Pancreas (tissue), 10 donors: ENCODE measurements at places on chromosomes 6 and 20. TPM values are rescaled to one million over a fixed set of nuclear protein-coding genes. Genes with fewer than 3 reads are reported as not detected.
A peak's percentile ranks its signal among the peaks of the same experiment; 100 is the strongest.

Gene C6orf163
- polyA plus RNA-seq, result 3.3 TPM

Gene SENP6
- polyA plus RNA-seq, result 25.2 TPM

Gene SCRT2
- polyA plus RNA-seq, result 0.19 TPM

Gene SNAI1
- 2.1 TPM for polyA plus RNA-seq

Gene LAMP5
- polyA plus RNA-seq, result not detected

Gene SLC13A3
- 0.68 TPM for polyA plus RNA-seq

Gene RNF144B
- 2.6 TPM for polyA plus RNA-seq

DNA sequence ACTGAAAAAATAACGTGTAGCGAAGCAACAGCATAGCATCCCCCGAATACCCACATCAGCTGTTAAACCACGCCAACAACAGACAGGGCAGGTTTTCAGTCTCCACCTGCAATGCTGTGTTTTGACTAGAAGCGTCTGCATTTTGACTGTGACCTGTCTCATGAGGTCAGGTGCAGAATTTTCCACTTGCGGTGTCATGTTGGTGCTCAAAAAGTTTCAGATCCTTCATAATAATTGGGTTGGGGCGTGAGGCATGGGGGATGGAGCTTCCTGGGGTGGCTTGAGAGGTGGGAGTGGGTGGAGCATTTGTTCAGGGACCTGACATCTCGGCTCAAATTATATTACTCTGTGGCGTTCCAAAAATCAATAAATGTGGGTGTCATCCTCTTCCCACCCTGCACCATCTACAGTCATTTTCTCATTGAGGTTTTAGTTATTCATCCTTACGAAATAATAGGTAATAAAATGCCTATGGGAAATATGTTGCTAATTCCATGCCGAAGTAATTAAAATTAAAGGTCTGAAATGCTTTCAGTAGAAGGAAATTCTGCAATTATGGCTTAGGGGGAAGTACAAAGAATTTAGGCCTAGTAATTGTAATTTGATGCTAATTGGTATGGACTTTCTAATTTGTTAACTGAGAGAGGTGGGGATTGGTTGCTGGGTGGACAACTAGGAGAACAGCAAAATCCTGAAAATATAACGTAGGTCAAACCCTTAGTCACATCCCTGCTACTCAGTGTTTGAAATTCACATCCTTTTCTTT, 81.0 kb downstream of the TIAM2 start:
- DNase-seq, result no peak

GRCh38 chr6:143621159-143621873, 56.4 kb upstream of the PHACTR2 start:
- DNase-seq, result no peak

DNA sequence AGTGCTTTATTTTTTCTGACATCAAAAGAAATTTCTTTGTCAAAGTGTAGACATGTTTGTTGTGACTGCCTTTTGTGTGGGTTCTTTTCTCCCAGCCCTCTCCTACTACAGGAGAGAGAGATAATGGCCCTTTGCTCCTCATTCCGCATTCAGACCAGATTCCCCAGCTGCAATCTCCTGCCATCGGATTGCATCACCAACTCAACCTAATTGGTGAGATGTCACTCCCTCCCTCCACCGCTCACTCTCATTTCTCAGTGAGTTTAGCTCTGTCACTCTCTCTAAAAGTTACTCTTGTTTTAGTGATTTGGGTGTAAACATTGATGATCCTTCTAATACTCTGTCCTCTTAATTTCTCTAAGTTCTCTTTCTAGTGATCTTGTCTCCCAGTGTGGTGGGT, 22.7 kb downstream of the UTRN start:
- DNase-seq, result no peak

- no peak for DNase-seq
Observed at GRCh38 chr6:164898412-164898811, 411.0 kb downstream of the C6orf118 start.

DNA sequence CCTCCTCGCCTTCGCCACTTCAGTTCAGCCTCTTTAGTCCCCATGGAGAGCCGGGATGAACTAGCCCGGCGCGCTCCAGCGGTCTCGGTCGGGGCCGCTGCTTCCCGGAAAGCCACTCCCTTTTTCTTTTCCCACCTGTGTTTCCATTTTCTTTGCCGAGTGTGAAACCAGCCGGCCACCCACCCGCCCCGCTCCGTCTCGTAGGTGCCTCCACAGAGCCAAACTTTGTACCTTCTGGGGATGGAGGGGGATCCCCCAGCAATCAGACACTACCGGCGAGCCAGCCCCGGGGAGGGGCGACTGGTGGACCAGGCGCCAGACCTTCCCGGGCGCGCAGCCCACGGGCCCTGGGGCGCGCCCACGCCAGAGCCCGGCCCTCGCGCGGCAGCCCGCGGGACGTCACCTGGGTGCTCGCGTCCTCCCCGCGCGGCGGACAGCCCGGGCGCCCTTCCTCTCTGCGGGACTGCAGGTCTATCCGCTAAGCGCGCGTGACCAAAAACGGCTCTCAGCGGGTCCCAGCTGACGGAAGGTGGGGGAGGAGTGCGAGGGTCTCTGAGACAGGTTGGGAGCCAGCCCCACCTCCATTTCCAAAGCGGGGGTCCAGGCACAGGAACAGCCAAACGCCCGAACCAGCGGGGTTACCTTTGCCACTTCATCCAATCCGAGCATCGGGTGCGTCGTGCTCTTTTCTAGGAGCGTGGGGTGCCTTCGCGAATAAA, at the start of gene MCHR2:
Gene MCHR2, minus strand, starts transcription at position 691 of the 719 bp plus-strand sequence. CDS start 38,076 bp downstream, outside the sequence.
- DNase-seq, result no peak

DNA sequence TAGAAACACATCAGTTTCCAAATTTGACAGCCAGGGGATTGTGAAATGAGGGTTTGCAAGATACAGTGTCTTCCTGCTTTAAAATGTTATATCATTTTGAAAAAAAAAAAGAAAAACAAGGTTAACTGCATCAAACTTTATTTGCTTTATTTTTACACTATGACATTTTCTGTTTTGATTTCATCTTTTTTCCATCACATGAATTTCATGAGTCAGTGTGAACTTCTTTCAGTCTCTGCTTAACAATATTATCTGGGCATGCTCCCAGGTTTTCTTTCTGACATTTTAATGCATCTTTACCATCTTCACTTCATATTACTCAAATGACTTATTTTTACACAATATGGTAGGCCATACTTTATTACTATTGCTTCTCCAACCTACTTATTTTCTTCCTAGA, 1.9 kb downstream of the NCOA7 start:
- no peak for DNase-seq

GRCh38 chr6:25477006-25477590, 174.9 kb upstream of the SCGN start:
- DNase-seq, result no peak

GRCh38 chr6:90598192-90598951, 11.5 kb upstream of the MAP3K7 start:
- DNase-seq, result no peak

GRCh38 chr6:136312975-136313374, 23.3 kb upstream of the BCLAF1 start:
- no peak for DNase-seq

GRCh38 chr6:135088281-135088680, 33.7 kb upstream of the HBS1L start:
- DNase-seq, result no peak

DNA sequence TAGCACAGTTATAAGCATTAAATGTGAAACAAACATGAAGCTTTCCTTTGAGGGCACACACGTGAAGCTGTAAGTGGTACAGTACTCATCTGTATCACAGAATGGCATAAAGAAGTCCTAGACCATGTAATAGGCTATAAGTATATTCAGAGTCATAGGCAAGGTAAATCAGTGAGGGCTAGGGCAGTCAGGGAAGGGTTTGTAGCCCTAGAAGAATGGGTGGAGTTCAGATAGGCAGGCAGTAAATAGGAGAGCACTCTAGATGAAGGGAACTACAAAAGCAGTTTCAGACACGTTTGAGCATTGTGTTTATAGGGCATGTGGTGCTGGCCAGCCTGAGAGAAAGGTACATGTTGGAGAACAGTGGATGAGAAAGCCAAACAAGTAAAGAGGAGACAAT, 9.5 kb downstream of the YWHAB start:
- no peak for DNase-seq

DNA sequence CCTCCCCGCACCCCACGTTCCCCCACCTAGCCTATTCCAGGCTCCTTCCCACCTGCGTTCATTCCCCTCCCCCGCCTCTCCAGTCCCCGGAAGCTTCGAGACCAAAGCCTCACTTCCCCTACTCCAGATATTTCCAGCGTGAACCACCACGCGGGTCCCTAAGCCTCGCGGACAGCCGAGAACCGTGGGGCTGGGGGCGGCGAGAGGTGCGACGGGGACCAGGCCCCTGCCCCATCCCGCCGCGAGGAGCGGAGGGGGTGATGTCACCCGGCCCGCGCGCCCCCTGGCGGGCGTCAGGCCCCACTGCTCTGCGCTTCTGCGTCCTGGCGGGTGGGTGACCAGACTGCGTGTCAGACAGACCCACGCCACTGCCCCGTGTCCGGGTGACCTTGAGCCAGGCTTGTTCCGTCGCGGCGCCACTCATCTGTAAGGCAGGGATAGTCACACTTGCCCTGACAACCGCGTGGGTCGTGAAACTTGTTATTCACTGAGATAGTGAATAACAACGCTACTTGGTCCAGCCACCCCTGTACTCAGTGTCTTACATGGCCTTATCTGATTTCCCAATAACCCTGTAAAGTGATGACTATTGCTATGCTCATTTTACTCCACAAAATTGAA, 9.0 kb upstream of the HSP90AB1 start:
- peak; percentile 86 for DNase-seq

- DNase-seq, result no peak
Observed at GRCh38 chr6:124882579-124883393, 79.5 kb upstream of the RNF217 start.

- no peak for DNase-seq
Observed at GRCh38 chr6:126945150-126945685, 173.3 kb upstream of the RSPO3 start.

GRCh38 chr20:41748051-41748450, 129.9 kb upstream of the CHD6 start:
- no peak for DNase-seq

DNA sequence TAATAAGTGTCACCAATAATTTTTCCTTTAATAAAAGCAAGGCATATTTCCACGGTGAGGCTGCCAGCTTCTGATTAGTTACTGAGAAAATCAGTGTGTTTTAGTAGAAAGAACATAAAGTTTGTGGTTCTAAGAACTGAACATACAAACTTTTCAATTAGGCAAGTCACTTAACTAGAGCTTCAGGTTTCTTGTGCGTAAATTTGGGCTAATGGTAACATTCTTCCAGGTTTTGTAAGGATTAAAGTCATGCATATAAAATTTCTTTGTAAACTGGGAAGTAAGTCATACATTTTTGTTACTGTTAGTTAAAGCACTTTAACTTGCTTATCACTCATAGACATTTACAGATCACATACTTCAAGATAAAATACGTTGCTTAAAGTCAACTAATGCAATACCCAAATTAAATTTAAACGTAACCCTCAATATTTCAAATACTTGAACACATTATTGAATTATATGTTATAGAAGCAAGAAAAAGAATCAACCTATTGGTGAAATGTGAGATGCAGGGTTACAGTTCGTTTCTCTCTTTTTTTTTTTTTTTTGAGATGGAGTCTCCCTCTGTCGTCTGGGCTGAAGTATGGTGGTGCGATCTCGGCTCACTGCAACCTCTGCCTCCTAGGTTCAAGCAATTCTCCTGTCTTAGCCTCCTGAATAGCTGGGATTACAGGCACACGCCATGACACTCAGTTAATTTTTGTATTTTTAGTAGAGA, 327.3 kb upstream of the NOX3 start:
- no peak for DNase-seq

GRCh38 chr6:167034056-167034455, 34.9 kb downstream of the CEP43 start:
- DNase-seq, result no peak

DNA sequence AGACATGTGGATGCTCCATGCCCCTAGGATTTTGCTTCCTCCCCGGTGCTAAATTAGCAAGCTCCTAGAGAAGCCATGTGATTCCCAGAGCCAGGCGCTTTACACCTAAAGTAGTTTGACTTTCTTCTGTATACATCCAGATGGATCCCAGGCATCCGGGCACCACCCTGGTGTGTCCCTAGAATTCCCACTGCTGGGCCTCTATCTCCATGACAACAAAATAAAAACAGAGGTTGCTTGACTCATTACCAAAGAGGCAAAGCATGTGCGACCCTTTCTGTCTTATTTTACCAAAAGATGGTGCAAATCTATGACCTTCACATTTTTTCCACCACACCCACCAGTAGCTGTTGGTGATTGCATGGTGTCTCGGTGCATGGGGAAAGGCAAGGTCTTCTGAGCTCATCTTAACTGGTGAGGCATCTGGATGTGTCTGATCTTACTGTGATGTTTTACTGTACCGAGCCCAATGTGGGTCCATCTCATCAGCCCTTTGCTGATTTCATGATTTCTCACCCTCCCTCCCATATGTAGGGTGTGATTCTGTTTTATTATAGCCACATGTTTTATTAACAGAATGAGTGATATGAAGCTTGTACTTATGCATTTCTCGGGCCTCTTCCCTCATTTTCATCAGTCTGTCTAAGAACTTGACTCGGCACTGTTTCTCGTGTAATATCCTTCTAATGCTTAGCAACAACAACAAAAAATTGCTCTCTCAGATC, 27.4 kb upstream of the VAPB start:
- DNase-seq, result no peak
